MV-4-11 (cell line): ENCODE measurements at places on chromosomes 4 and X.
A peak's percentile ranks its signal among the peaks of the same experiment; 100 is the strongest.

GRCh38 chrX:149713279-149714050 lies 1.6 kb downstream of the MAGEA11 start:
- DNase-seq: no peak

GRCh38 chr4:14184265-14184664 lies 556.7 kb upstream of the BOD1L1 start:
- DNase-seq: no peak

- DNase-seq: peak; percentile 38
These were observed 187.9 kb downstream of the LRBA start for GRCh38 chr4:150827226-150827625.

DNA sequence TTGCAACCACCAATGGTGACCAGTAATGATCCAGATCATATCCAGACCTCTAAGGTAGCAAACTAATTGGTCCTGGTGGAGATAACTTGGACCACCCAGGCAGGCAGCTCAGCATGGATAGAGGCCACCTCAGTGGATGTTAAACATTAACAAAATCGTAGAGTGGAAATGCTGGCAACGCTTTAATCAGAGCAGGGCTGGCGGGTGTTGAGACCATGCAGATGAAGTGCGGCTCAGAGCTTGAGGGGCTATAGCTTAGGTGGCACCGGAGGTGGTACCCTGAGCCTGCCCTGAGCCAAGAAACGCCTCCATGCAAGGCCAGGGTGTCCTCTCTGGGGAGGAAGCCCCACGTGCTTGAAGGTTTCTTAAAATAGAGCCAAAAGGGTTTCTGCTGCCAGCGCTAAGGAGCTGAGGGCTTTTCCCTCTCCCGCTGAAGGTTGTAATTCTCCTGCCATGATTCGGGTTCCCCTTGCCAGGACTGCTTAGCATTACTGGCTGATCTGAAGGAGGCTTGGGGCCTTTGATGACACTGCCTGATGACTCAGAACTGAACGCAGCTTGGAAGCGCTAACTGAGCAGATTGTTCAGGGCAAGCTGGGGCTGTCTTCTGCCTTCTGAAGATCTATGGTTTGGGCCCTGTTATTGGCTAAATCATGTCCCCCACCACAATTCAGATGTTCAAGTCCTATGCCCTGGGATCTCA lies 177.8 kb upstream of the ATP6AP2 start:
- peak; percentile 61 for DNase-seq

- DNase-seq: no peak
These were observed 274.5 kb downstream of the SLC7A11 start for GRCh38 chr4:137967480-137968190.

DNA sequence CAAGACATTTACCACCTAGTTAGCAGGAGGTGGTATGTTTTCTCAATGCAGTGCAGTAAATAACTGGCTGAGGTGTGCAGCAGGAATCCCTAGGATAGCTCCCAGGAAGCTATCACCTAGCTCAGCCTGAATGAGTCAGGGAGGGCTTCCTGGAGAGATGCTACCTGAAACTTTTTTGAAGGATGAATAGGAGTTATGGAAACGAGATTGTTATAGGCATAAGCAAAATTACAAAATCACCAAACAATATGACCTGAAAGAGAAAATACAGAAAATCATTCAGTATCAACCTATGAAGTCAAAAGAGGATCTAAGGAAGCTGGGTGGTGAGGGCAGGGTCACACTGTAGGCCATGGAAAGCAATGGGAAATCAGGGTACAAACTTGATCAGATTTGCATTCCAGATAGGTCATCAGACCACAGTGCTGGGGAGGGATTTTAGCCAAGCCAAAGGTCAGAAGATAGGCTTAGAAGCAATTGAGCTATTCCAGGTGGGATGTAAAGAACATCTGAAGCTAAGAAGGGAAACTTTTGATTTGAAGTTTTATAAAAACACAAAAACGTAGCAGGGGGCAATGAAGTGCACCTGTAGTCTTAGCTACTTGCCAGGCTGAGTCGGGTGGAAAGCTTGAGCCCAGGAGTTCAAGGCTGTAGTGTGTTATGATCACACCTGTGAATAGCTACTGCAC lies 11.3 kb downstream of the AREG start:
- DNase-seq: no peak

GRCh38 chr4:26372525-26373172 lies 51.8 kb downstream of the RBPJ start:
- DNase-seq: peak; percentile 94

GRCh38 chrX:140712413-140713173 lies 3.0 kb downstream of the LINC00632 start:
- peak; percentile 14 for DNase-seq

GRCh38 chr4:15202481-15202880 lies 200.2 kb downstream of the CPEB2 start:
- no peak for DNase-seq

GRCh38 chr4:178941975-178942374 lies 1499.7 kb upstream of the AGA start:
- DNase-seq: no peak

GRCh38 chr4:76153356-76153755 lies 5.2 kb upstream of the NUP54 start:
- no peak for DNase-seq

DNA sequence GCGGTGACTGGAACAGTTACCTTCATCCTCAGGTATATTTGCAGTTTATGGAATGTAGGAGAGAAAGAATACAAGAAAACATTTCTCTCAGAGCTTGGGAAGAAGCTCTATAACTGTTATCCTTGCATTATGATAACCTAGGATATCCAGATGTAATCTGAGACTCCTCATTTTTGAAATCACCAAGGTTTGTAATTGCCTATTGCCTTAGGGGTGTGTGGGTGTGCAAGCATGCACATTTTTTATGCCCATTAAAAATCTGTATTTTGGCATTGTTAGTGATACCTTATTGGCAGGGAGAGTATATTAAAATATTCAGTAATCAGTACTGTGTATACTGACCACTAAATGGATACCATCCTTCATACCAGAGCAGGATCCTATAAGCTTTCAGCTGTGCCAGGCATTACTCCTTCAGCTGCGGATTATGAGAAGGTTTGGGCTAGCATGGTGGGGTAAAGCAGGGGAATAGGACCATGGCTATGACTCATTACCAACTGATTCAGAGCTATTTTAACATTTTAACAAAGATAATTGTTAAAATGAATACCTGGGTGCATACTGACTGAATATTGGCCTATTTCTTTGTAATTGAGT lies 8.3 kb downstream of the SEC24B start:
- DNase-seq: no peak

DNA sequence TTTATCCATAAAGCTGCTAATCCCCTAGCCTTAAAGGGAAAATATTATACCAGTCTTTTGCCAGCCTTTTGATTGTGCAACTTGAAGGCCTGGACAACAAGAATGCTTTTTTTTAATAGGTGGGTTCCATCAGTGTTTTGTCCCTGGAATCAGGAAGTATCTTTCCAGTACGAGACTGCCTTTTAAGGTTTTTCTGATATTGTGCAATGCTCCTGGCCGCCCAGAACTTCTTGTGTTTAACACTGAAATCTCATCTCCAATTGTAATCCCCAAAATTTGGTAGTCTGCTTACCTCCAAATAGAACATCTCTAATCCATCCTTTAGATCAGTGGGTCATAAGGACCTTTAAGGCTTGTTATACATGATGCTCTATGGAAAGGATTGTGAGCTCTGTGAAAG lies 256.7 kb downstream of the NAF1 start:
- DNase-seq: peak; percentile 56

DNA sequence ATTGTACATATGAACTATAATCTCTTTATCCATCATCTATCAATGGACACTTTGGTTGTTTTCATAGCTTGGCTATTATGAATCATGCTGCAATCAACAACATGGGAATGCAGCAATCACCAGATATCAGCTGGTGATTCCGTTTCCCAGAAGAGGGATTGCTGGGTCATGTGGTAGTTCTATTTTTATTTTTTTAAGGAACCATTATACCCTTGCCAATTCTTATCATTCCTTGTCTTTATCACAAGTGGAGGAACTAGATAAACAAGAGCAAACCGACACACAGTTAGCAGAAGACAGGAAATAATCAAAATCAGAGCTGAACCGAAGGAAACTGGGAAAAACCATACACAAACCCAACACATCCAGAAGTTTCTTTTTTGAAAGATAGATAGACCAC lies 14.5 kb upstream of the LNX1 start:
- no peak for DNase-seq

DNA sequence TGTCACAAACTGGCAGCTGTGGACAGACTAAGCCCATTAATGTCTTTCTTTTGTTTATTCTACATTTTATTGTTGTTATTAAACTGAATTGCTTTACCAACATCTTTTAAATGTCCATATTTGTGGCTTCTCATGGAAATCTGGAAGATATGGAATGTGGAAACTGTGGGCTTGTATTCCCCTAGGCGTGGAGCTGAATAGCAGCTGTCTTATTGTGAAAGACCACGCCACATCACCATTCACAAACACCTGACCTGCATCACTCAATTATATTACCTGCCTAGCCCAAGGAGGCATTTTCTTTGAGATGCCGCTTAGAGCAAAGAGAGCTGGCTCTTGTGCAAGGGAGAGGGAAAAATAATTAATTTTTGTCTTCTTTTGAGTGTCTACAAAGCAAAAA lies 96.9 kb upstream of the GPRIN3 start:
- no peak for DNase-seq

DNA sequence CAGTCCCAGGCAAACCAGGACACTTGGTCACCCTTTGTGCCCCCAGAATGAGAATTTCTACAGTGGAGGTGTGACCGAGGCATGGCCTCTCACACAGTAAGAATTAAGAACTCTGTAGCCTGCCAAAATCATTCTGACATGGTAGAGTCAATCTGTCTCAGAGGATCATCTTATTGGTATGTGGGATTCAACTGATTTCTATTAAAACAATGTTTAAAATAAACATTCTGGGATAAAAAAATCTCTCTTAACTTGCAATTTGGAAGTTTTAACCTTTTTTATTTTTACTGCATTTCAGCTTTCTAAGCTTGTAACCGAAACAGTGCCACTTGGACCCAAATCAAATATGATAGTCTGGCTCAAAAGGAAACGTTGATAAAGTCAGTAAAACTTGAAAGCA lies 165.4 kb upstream of the LDB2 start:
- DNase-seq: no peak

DNA sequence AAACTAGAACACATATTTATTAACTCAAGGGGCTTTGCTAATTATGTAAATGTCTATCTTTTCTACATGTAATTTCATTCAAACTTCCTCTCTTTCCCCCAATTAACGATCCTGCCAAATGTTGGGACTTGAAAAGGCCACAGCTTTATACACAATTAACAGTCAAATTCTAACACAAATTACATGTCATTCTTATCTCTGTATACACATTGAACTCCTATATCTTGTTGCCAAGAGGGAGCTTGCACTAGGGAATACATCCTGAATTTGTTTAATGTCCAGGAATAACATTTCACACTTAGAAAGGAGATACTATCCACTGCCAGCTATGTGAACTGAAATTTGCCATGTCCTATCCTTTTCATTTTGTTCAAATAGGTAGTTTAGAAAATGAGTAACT lies 38.9 kb upstream of the MAB21L2 start:
- DNase-seq: no peak

DNA sequence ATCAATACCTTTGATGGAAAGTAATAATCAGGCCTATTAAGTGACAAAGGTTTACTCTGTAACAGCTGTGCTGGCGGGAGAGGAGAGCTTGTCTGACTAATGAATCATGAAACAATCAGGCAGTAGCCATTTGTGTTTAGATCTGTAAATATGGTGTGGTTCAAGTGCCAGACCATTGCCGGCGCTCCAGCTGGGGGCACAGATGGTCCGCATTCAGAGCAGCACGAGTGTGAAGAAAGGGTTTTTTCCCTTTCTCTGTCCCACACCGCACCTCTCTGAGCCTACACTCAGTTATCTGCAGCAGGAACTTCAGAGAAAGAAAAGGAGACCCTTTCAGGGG lies 111.3 kb upstream of the PAQR3 start:
- DNase-seq: no peak

DNA sequence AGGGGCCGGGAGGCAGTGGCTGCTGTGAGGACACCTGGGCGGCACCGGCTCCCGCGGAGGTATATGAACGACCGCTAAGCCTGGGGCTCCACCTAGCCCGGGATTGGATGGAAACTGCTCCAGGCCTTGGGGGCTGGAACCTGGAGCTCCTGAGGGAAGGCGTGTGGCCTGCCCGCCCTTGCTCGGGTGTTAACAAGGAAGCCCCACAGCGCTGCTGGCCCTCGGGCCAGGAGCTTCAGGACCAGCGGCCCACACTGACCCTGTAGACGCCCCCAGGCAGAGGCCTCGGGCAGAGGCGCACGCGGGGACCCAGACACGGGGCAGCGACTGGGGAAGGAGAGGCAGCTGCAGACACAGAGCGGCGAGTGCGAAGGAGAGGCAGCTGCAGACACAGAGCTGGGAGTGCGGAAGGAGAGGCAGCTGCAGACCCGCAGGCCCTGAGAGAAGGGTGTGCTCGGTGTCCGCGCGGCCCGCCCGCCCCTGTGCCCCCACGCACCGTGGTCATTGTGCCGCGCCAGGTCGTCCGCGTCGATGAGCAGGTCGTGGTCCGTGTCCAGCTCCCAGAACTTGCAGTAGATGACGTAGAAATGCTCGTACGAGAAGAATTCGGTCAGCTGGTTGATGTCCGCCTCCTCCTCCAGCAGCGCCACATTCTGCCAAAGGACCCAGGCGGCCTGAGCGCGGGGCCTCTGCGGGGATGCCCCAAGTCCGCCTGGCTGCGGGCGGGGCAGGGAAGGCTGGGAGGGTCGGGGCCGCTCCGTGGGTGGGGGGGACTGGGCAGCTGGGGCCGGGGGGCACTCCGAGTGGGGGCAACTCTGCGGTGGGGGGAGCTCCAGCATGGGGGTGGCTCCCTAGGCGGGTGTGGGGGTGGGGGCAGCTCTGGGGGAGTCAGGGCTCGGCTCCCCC lies 26.7 kb upstream of the GTPBP6 start:
- DNase-seq: no peak

- peak; percentile 49 for DNase-seq
These were observed 151.6 kb downstream of the EMCN start for GRCh38 chr4:100366213-100366612.

GRCh38 chrX:10282490-10282889 lies 125.7 kb downstream of the CLCN4 start:
- DNase-seq: no peak

DNA sequence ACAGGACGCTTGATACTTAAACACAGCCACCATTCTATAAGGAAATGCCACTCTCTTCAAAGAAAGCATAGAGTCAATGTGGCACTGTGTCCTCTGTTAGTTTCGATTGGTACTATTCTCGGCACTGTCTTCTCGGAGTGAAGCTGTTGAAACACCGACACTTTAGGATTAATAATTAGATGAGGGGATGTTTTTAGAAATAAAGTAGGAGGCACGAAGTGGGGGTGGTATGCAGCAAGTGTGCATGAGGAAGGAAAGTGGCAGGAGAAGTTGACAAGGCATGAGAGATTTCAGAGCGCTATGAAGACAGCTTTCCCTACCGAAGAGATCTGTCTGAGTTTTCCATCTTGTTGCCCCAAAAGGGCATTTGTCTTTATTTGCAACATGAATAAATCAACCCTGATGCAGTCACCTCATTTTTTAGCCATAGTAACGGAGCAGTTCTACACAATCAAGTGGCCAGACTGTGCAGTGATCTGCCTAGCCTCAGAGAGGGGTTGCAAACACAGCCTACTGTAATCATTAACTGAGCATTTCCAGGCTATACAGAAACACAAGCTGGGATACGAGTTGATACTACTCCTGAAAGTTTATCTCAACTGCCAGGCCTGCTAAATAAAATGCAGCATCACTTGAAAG lies 8.3 kb downstream of the GPRIN3 start:
- DNase-seq: no peak

GRCh38 chr4:89353514-89353913 lies 45.9 kb upstream of the GPRIN3 start:
- DNase-seq: no peak

- no peak for DNase-seq
These were observed 32.9 kb downstream of the LAMTOR3 start for GRCh38 chr4:99861120-99861905.
